ENCODE measurements at places on chromosomes 2 and 18.

- no peak for DNase-seq
These were observed 61.4 kb downstream of the XDH start for GRCh38 chr2:31353179-31353578.

- DNase-seq, result no peak
These were observed 443.2 kb downstream of the ARHGAP15 start for GRCh38 chr2:143572421-143572820.

DNA sequence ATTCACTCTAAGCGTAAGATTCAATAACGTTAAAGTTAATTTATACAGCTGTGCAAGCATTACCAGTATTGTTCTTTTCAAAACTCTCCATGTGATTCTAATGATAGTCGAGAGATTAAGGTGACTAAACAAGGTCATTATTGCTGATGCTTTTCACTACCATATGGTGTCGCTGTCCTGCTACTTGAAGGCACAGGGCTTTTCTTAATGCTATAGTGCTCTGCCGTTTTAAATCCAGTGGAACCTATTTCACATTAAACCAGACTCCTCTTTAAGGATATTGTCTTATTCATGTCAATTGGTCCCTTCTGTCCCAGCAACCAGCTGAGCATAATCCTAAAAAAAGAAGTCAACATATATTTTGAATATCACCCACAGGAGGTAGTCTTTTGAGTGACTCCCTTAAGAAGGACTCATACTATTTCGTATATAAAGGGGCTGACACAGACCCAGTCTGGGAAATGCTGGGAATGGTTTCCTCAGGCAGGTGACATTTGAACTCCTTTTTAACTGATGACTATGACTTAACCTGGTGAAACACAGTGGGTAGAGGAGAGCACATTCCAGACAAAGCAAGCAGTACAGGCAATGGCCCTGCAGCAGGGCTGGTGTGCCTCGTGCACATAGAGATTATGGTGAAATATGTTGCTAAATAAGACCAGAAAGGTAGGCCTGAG lies 53.9 kb upstream of the CYTIP start:
- DNase-seq, result no peak

DNA sequence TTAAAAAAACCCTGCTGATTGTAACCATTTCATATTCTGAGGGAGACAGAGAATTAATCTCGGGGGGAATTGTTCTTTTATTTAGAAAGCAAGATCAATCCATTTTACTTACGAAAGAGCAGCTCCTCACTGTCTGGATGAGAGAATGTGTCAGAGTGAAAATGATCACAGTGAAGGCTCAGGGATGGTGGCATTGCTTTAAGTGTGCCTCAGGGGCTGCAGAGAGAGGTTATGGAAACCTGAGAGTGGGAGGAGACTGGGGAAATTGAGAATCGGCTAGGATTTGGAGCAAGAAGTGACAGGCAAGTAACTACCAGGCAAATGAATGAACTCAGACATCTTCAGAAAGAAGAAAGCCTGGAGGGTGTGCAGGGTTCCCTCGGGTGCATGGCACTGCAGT lies 34.2 kb downstream of the MRPL35 start:
- DNase-seq, result no peak

- no peak for DNase-seq
These were observed 129.4 kb upstream of the CXCR4 start for GRCh38 chr2:136247204-136247950.

GRCh38 chr2:96768083-96768561 lies 7.4 kb downstream of the CNNM4 start:
- DNase-seq, result no peak

DNA sequence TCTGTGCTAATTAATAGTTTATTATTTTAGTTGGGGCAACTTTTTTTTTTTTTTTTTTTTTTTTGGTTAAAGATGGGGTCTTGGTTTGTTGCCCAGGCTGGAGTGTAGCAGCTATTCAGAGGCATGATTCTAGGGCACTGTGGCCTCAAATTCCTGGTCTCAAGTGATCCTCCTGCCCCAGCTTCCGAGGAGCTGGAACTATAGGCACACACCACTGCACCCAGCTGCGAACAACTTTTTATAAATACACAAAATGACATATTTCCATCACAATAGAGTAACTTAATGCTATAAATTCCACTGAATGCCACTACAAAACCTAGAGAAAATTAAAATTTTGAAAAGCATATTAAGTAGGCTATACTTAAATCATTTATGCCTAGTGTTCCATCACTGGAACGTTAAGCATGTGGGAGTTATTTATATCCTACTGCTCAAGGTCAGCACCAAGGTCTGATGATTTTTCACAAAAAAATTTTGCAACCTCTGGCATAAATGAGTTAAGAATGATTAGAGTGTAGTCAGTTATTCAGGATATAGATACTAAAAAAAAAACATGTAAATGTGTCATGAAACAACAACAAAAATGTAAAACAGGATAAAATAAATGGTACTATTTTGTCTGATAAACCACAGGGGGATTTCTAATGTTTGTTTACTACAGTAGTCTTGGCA lies 46.8 kb downstream of the GFPT1 start:
- no peak for DNase-seq

GRCh38 chr2:212994976-212995375 lies 156.4 kb downstream of the IKZF2 start:
- no peak for DNase-seq

Measured in right kidney (tissue), 9 donors.